SHP77 treated with DMSO at 0.1 percent for 48 hours (cell line): ENCODE measurements at places on chromosomes 3 and 15.

DNA sequence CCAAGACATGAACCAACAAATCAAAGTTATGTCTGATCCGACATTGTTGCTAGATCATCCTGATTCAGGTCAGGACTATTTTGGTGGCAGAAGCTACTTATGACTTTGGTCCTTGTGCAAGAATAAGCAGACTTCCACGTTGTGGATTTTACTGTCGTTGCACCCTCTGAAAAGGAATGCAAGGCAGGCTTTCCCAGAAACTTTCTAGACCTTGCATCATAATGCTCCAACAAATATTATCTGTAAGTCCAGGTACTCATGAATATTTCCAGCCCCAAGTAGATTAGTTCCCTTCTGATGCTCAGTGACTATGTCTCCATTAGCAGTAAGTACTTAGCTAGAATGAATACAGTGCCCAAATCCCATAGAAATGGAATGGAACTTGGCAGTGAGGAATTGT, 203.3 kb upstream of the LRRFIP2 start:
- DNase-seq = no peak

GRCh38 chr3:72182206-72182605, 397.3 kb upstream of the PROK2 start:
- DNase-seq = no peak

GRCh38 chr15:28068930-28069329, 30.2 kb downstream of the OCA2 start:
- DNase-seq = no peak

- no peak for DNase-seq
Measured at GRCh38 chr3:184031187-184031792, at the start of gene HTR3D. Gene HTR3D, plus strand, starts transcription at chr3:184031742. Its CDS starts 0 bp downstream, at chr3:184031742.

GRCh38 chr3:191339316-191339917, 9.1 kb upstream of the UTS2B start:
- DNase-seq = no peak

DNA sequence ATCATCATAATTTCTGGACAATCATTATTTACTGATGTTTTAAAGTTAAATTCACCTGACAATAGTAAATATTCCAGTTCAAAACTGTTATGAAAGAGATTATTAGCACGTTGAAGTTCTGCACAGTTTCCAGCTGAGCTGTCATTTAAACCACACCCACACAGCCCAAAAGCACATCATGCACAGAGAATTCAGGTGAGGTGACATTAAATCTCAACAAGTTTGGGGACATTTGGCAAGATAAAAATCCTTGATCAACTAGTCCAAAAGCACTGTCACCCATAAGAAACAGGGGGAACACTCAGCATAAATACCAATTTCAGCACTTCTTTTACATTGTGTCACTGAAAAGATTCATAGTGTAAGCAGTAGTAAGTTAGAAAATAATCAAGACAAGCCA, 6.9 kb downstream of the NCEH1 start:
- no peak for DNase-seq

DNA sequence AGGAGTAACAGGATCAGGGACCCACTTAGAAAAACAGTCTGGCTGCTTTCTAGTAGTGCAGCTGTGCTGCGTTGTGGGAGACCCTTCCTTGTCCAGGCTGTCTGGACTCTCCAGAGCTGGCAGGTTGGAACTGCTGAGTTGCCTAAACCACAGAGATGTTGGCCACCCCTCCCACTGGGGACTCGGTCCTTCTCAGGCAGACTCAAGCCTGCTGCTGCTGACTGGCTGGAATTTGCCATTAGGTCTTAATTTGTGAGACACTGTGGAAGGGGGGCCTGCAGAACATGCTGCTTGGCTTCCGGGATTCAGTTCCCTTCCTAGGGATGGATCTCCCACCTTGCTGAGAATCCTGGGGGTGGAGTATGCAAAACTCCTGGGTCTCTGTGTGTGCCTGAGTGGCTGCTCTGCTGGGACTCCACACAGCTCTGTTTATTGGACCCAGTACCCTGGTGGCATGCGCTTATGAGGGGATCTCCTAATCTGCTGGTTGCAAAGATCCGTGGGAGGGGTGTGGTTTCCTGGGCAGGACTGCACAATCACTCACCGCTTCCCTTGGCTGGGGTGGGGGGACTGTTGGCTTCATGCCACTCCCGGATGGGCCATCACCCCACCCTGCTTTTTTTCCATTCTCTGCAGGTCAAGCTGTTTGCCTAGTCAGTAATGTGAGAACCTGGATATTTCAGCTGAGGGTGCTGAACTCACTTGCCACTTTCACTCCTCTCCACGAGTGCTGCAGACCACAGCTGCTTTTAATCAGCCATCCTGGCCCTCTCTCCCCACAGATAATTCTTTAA, 150.5 kb downstream of the CFAP20DC start:
- no peak for DNase-seq

DNA sequence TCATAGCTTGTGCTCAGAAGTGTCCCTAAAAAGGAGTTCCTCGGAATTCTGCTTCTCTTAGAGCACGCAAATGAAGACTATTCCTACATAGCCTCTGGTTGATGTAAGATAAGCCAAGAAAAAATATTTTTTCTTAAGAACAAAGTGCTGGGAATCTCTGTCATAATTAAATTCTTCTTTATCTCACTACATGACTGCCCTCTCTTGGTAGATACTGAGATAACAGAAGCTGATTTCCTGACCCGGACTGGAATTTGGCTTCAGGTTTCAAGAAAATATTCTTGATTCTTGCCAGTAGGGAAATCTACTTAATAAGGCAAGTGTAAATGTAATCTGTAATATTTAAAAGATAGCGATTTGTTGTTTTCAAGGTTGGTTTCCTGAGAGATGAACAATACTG, 31.3 kb upstream of the SETMAR start:
- no peak for DNase-seq

GRCh38 chr3:166897811-166898210, 482.3 kb downstream of the ZBBX start:
- DNase-seq = no peak
